Lower lobe of right lung (tissue), 2 donors: ENCODE measurements at places on chromosomes 7 and 10. TPM values are rescaled to one million over a fixed set of nuclear protein-coding genes. Genes with fewer than 3 reads are reported as not detected.
A peak's percentile ranks its signal among the peaks of the same experiment; 100 is the strongest.

Gene POLR1F
- total RNA-seq: 8.6 TPM

Gene RRP12
- total RNA-seq: 24.0 TPM

Gene TLX1
- total RNA-seq: not detected

Gene NUTM2E
- not detected for total RNA-seq

Gene PLXNA4
- total RNA-seq: 4.3 TPM

Gene TMEM270
- not detected for total RNA-seq

Gene GSTO2
- total RNA-seq: 7.8 TPM

Gene GPR158
- total RNA-seq: 0.12 TPM

Gene FBH1
- 64.7 TPM for total RNA-seq

Gene AQP1
- total RNA-seq: 826 TPM

- no peaks in the 10 kb centered on the region for H3K36me3 ChIP-seq
- no peak overlapping the region for H3K27ac ChIP-seq
- DNase-seq: no peak
- H3K4me1 ChIP-seq: no peaks in the 10 kb centered on the region
- H3K4me3 ChIP-seq: no peak overlapping the region
- H3K27me3 ChIP-seq: no peaks in the 10 kb centered on the region
Observed at GRCh38 chr7:134553976-134554375, 5.1 kb downstream of the AKR1B15 start.

DNA sequence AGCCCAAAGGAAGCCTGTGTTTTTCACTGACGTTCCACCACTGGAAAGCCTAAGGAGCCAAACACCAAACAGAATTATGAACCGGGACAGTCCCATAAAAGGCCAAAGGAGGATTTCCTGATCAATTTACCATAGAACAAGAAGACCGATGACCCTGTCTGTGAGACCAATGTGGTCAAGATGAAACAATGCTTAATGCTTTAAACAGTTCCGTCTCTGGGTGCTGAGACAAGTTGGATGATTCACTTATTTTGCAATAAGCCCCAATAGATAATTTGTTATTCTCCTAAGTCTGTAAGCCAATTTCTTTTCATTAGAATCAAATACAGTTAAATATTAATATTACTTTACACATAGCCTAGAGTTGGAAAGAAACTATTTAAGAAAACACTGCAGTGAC is 134.9 kb downstream of the MICU1 start:
- no peaks in the 10 kb centered on the region for H3K4me1 ChIP-seq
- no peaks in the 10 kb centered on the region for H3K36me3 ChIP-seq
- no peaks in the 10 kb centered on the region for H3K27me3 ChIP-seq
- DNase-seq: no peak
- no peak overlapping the region for H3K27ac ChIP-seq

- no peak for DNase-seq
- H3K27ac ChIP-seq: no peak overlapping the region
- no peak overlapping the region for H3K4me3 ChIP-seq
Observed at GRCh38 chr7:129386506-129386905, 47.7 kb upstream of the STRIP2 start.

- peaks cover 24% of the 10 kb centered on the region for H3K4me1 ChIP-seq
- H3K4me3 ChIP-seq: no peak overlapping the region
- H3K27ac ChIP-seq: no peak overlapping the region
- peaks cover 14% of the 10 kb centered on the region for H3K27me3 ChIP-seq
Observed at GRCh38 chr7:150986099-150986512, 4.7 kb upstream of the NOS3 start.

- H3K36me3 ChIP-seq: no peaks in the 10 kb centered on the region
- H3K27ac ChIP-seq: no peak overlapping the region
- no peak for DNase-seq
- H3K4me1 ChIP-seq: no peaks in the 10 kb centered on the region
- no peak overlapping the region for H3K4me3 ChIP-seq
- no peaks in the 10 kb centered on the region for H3K27me3 ChIP-seq
Observed at GRCh38 chr7:94059746-94060145, 55.6 kb upstream of the BET1 start.

DNA sequence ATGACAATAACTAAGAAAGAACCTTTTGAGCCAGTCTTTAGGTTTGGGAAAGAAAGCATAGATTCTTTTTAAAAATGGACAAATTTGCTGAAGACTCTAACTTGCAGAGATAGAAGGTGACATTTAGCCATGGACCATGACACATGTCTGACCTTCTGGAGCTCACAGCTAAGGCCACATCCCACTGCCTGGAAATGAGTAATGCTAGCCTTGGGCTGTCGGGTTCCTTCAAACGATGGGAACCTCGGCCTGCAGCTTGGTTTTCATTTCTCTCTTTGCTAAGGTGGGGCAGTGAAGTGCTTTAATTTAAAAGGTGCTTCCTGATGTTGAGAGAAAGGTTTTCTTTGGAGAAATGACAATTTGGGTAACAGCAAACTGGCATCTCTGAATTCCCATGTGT is 223.2 kb downstream of the FANK1 start:
- no peaks in the 10 kb centered on the region for H3K4me1 ChIP-seq
- H3K4me3 ChIP-seq: no peak overlapping the region
- no peaks in the 10 kb centered on the region for H3K36me3 ChIP-seq
- no peaks in the 10 kb centered on the region for H3K27me3 ChIP-seq
- no peak for DNase-seq
- no peak overlapping the region for H3K27ac ChIP-seq

DNA sequence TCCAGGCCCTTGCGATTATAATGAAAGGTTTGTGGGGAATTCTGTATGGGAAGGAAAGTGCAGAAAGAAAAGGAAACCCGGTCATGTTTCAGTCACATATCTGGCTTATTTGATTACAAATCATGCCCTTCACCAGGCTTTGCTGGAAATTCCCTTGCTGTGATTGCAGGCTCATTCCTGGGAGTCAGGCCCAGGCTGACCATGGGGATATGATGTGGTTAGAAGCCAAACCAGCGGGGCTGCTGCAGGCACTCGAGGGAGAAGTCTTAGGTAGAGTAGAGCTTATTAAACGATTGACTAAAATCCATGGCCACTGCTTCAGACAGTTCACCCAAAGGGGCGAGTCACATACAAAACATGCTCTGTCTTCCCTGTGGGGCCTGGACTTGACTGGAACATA is 16.2 kb downstream of the PKD1L1 start:
- H3K27ac ChIP-seq: no peak overlapping the region
- no peaks in the 10 kb centered on the region for H3K27me3 ChIP-seq
- H3K36me3 ChIP-seq: no peaks in the 10 kb centered on the region
- DNase-seq: no peak
- no peak overlapping the region for H3K4me3 ChIP-seq

GRCh38 chr7:156559001-156559400 is 81.6 kb upstream of the RNF32 start:
- H3K4me1 ChIP-seq: no peaks in the 10 kb centered on the region
- no peaks in the 10 kb centered on the region for H3K36me3 ChIP-seq
- DNase-seq: no peak
- H3K27me3 ChIP-seq: no peaks in the 10 kb centered on the region

DNA sequence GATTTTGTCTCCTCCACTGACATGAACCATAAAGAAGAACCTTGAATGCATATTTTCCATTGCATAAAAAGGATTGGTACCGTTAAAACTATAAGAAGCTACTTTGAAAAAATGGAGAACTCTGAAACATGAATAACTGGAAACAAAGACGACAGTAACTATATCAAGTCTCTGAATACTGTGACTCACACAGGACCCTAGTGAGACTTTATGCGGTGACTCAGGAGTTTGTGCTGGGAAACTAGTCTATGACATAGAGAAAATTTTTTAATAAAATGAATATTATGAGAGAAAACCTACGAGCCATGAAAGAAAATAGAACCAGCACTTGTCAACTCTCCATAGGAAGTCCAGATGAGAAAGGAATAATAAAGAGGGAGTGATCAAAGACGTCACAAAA is 339.9 kb upstream of the ADARB2 start:
- H3K27ac ChIP-seq: no peak overlapping the region
- no peak overlapping the region for H3K4me3 ChIP-seq
- no peak for DNase-seq
- no peaks in the 10 kb centered on the region for H3K27me3 ChIP-seq

- no peaks in the 10 kb centered on the region for H3K36me3 ChIP-seq
- no peaks in the 10 kb centered on the region for H3K4me1 ChIP-seq
- no peak overlapping the region for H3K4me3 ChIP-seq
- H3K27ac ChIP-seq: no peak overlapping the region
- DNase-seq: no peak
- H3K27me3 ChIP-seq: no peaks in the 10 kb centered on the region
Observed at GRCh38 chr7:142587578-142588191, 161.6 kb upstream of the PRSS1 start.

DNA sequence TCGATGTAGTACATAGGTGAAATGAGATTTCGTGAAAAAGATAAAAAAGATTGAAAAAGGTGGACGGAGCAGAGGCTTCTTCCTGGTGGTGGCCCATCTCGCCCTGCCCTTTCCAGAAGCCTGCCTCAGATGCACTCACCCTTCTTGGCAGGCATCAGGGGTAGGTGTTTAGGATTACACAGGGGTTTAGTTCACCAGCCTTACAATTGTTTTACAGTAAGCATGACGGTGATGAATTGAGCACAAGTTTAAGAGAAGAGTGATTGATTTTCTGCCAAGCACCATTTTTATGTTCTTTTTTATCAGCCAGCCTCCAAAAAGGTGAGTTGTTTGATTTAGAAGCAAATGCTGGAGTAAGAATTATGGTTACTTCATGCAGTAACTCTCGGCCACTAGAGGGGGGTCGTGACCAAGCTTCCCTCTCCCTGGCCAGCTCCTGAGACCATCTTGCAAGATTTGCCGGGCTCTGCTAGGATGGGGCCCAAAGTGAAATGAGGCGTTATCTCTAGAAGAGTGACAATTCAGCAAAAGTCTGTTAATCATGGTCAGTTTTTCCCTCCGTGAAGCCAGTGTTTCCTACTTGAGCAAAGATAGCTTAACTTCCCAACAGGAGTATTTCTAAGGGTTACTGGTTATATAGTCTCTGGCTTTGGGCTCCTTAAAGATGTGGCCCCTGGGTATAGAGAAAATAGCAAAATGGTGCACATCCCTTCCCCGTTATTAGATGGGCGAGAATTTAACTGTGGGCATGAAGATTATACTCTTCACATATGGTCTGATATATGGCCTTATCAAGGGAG is 228.8 kb downstream of the BMPER start:
- DNase-seq: no peak
- no peaks in the 10 kb centered on the region for H3K36me3 ChIP-seq
- H3K4me1 ChIP-seq: peaks cover 4% of the 10 kb centered on the region
- no peak overlapping the region for H3K4me3 ChIP-seq

GRCh38 chr10:131972474-131973071 is 9.2 kb downstream of the BNIP3 start:
- H3K4me1 ChIP-seq: peaks cover 14% of the 10 kb centered on the region
- no peak overlapping the region for H3K27ac ChIP-seq
- no peak overlapping the region for H3K4me3 ChIP-seq
- no peaks in the 10 kb centered on the region for H3K27me3 ChIP-seq
- DNase-seq: no peak

GRCh38 chr7:131218727-131219128 is 108.9 kb upstream of the MKLN1 start:
- peaks cover 8% of the 10 kb centered on the region for H3K4me1 ChIP-seq
- H3K36me3 ChIP-seq: no peaks in the 10 kb centered on the region
- no peak overlapping the region for H3K4me3 ChIP-seq
- no peaks in the 10 kb centered on the region for H3K27me3 ChIP-seq
- H3K27ac ChIP-seq: peak overlapping the region; percentile 71

- DNase-seq: peak; percentile 45
- H3K4me1 ChIP-seq: peaks cover 3% of the 10 kb centered on the region
- H3K36me3 ChIP-seq: no peaks in the 10 kb centered on the region
- peak overlapping the region; percentile 57 for H3K4me3 ChIP-seq
- peak overlapping the region; percentile 36 for H3K27ac ChIP-seq
Observed at GRCh38 chr10:42475168-42476098, 162.9 kb downstream of the ZNF33B start.

- DNase-seq: no peak
- H3K36me3 ChIP-seq: no peaks in the 10 kb centered on the region
- no peaks in the 10 kb centered on the region for H3K4me1 ChIP-seq
Observed at GRCh38 chr10:69939061-69939460, 113.6 kb upstream of the MACROH2A2 start.

- H3K4me3 ChIP-seq: no peak overlapping the region
- no peak for DNase-seq
- peaks cover 17% of the 10 kb centered on the region for H3K4me1 ChIP-seq
- H3K27ac ChIP-seq: no peak overlapping the region
- H3K36me3 ChIP-seq: peaks cover 61% of the 10 kb centered on the region
- no peaks in the 10 kb centered on the region for H3K27me3 ChIP-seq
Observed at GRCh38 chr10:86497621-86498020, 24.0 kb downstream of the WAPL start.

DNA sequence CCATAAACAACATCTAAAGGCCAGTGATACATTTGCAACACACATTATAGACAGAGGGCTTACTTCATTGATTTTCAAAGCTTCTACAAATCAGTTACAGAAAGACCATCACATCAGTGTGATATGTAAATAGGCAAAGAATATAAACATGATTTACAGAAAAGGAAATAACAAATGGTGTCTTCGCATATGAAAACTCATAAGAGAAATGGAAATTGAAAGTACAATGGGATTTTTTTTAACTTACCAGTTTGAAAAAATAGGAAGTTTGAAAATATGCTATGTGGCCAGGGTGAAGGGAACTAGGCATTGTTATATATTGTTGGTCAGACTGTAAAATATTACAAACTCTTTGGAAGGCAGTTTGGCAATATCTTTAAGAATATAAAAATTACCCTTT is 27.3 kb downstream of the SEC23IP start:
- H3K27ac ChIP-seq: no peak overlapping the region
- DNase-seq: no peak
- peaks cover 100% of the 10 kb centered on the region for H3K36me3 ChIP-seq

GRCh38 chr10:101041252-101041761 is 10.3 kb downstream of the SFXN3 start:
- DNase-seq: peak; percentile 74
- peaks cover 42% of the 10 kb centered on the region for H3K36me3 ChIP-seq

GRCh38 chr7:87342231-87342630 is 3.2 kb upstream of the CROT start:
- H3K27ac ChIP-seq: no peak overlapping the region
- H3K27me3 ChIP-seq: no peaks in the 10 kb centered on the region
- H3K36me3 ChIP-seq: peaks cover 10% of the 10 kb centered on the region
- peaks cover 29% of the 10 kb centered on the region for H3K4me1 ChIP-seq

GRCh38 chr10:122050311-122050710 is 61.3 kb downstream of the TACC2 start:
- no peak overlapping the region for H3K27ac ChIP-seq
- H3K4me3 ChIP-seq: no peak overlapping the region
- DNase-seq: no peak
- no peaks in the 10 kb centered on the region for H3K36me3 ChIP-seq
- H3K27me3 ChIP-seq: no peaks in the 10 kb centered on the region

GRCh38 chr10:101745074-101745696 is 30.7 kb downstream of the FGF8 start:
- DNase-seq: no peak
- H3K4me1 ChIP-seq: no peaks in the 10 kb centered on the region
- H3K4me3 ChIP-seq: no peak overlapping the region
- peaks cover 7% of the 10 kb centered on the region for H3K27me3 ChIP-seq

- no peaks in the 10 kb centered on the region for H3K4me1 ChIP-seq
- H3K4me3 ChIP-seq: no peak overlapping the region
- H3K27me3 ChIP-seq: no peaks in the 10 kb centered on the region
- no peak for DNase-seq
- H3K27ac ChIP-seq: no peak overlapping the region
Observed at GRCh38 chr7:121279822-121280221, 49.0 kb upstream of the WNT16 start.
